ENCODE measurements at places on chromosomes 1 and 21.

DNA sequence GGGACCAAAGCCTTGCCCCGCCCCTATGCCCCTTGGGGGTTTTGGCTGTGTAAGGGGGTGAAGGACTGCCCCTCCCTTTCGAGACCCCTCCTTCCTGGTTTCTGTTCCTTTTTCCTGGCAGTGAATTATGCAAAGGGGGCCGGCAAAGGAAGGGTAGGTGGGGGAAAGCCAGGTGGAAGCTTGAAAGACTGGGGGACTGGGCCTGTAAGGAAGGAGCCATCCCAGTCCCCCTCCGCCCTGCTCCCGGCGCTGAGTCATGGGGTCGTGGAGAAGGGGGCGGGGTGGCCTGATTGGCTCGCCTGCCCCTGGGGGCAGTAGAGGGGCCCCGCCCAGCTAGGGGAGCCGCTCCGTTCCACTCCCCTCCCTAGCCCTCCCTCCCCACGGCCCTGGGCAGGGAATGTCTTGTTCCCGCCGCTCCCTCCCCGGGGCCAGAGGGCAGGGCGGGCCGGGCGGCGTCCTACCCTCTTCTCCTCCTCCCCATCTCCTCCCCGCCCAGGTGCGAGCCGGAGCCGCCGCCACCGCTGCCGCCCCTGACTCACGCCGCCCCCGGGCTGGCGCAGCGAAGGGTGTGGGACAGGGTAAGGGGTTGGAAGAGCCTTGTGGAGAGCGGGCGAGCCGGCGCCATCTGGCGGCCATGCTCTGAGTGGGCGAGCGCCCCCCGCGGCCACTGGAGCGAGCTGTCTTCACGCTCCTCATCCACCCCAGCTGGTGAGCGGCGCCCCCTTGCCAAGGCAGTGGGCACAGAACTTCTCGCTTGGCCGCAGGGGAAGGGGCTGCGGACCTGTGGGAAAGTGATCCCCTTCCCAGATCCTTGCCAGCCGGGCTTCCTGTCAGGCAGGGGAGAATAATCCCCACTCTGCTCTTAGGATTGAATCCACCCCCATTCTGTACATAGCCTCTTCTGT is 14.7 kb downstream of the ZBTB7B start:
- DNase-seq: peak; percentile 95

DNA sequence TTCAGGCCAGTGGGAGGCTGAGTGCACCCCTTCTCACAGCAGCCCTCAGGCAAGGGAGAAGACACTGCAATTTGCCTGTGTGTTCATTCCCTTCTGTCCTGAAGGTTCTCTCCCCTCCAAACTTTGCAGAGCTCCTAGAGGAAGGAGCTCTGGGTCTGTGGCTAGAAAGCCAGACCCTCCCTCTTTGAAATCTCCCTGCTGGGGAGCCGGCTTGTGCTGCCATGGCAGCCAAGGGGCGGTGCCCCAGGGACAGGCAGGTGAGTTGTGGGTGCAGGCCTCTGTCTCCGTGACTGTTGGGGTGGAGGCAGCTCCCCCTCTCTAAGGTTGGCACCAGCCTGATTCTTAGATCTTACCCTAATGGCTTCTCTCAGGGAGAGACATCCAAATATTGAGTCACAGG is 53.0 kb downstream of the OLFML2B start:
- no peak for DNase-seq

DNA sequence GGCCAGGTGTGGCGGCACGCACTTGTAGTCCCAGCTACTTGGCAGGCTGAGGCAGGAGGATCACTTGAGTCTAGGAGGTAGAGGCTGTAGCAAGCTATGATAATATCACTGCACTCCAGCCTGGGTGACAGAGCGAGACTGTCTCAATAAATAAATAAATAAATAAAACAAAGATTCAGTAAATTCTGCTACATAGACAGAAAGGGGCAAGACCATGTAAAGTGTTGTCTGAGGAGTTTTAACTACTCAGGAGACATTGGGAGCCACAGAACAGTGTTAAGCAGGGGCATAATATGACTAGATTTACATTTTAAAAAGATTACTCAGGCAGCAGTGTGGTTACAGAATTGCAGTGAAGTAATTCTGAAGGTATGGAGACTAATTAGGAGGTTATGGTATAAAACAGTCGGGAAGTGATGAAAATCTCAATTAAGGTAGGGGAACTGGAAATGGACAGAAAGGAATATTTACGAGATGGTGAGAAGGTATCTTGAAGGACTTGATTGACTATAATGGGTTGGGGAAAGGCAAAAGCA is 94.7 kb downstream of the ATP1B1 start:
- no peak for DNase-seq

DNA sequence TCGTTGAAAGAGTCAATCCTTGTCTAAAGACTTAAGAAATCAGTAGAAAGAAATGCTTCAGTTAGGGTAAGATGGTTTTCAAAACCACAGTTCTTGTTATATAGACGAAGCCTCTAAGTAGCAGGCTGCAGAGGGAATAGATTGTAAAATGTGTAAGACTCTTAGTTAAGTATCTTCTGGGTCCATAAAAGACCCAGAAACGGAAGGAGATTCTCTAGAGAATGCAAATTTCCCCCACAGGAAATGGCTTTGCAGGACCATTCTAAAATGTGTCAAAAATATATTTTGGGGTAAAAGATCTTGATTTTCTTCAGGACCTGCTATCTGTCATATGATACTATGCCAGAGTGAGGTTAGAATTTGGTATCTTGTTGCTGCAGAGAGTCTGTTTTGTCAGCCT is 13.4 kb downstream of the OR2T1 start:
- DNase-seq: no peak

GRCh38 chr21:41833497-41834115 is 45.5 kb downstream of the PRDM15 start:
- no peak for DNase-seq

GRCh38 chr1:43524804-43525203 is 5.9 kb upstream of the PTPRF start:
- DNase-seq: no peak

- peak; percentile 48 for DNase-seq
Observed at GRCh38 chr1:231162297-231162969, 575 bp downstream of the TRIM67 start.

DNA sequence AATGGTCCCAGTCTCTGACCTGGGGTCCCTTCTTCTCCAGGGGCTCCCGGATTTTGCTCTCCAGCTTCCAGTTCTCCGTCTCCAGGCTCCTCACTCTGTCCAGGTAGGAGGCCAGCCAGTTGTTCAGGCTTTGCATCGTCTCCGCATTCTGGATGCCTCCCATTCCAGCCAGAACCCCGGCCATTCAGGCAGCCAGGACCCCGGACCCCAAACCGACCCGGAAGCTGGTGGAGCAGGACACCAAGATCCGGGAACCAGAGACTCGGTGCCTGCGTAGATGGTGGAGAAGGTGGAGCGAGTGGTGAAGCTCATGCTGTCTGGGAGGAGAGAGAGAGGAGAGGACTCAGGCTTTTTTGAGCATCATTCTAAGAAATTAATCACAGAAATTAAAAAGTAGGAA is 572.4 kb upstream of the NCAM2 start:
- no peak for DNase-seq

- DNase-seq: peak; percentile 22
Observed at GRCh38 chr1:19643121-19643520, 990 bp upstream of the NBL1 start.

DNA sequence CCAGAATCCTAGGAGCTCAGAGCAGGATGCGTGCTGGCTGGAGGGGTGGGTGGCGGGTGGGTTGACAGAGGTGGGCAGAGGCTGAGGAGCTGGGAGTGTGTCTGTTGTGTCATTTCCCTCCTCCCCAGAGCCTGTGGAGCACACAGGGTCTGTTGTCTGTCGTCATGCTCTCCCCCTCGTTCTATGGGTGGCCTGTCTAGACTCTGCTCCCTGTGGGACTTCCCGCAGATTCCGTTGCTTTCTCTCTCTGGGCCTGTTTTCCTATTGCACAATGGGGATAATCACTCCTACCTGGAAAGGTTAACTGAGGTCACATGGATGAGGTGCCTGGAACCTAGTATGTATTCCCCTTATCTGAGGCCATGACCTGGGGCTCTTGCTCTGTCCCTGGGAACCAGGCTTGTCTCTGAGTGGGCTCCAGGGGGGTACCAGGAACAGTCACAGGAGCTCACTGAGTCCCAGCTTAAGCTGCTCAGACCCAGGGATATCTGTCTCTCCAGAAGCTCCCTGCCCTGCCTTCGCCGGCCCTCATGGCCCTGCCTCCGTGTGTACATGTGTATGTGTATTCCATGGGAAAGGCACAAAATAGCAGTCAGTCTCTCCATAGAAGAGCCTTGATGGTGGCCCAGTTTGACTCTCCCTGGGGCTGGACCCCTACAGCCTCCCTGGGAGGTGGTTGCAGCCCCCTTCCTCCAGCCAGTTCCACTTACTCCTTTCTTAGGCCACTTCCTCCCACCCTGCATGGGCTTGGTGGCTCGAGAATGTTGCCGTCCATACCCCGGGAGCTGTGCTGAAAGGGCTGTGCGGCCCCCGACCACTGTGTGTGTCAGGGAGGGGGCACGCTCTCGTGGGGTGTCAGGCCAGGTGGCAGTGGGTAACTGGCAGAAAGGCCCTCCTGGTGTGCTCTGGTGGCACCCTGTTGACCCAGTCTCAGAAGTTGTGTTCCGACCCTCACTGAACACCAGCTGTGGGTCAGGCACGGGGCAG is 17.9 kb downstream of the PTPRF start:
- no peak for DNase-seq

- no peak for DNase-seq
Observed at GRCh38 chr1:47840393-47841190, 156.6 kb downstream of the TRABD2B start.
